ENCODE measurements at places on chromosomes 5 and 9.
A peak's percentile ranks its signal among the peaks of the same experiment; 100 is the strongest.

DNA sequence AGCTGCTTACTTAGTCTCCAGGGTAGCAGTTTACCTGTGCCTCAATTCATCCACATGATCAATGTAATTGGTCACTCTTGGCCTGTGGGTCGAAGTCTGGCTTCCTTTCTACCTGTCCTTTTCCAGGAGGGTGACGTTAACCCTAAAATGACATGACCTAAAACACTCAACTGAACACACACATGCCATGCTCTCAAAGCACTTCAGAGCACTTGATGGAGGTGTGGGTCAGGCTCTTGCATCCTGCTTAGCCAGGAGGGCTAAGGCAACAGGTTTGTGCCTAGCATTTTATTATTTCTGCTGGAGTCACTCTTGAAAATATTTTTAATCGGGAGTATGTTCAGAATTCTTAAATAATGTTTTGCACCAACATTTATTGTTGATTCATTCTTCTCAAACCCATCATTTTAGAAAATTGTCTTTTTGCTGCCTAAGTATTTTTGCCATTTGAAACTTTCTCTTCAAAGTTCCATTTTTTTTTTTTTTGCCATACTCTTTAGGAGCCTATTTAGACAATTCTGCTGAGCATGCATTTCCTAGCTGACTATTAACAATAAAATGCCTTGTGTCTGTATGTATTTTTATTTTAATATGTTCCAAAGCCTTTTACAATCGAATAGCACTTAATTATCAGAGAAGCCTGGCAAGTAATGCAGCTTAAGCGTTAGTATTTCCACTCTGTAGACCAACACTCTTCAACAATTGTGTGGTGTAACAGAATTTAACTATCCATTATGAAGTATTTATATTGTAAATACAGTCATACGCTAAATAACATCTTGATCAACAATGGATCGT lies 59.1 kb downstream of the ATP10B start:
- DNase-seq = no peak

GRCh38 chr5:16812911-16813310 lies 123.2 kb downstream of the MYO10 start:
- DNase-seq = no peak

DNA sequence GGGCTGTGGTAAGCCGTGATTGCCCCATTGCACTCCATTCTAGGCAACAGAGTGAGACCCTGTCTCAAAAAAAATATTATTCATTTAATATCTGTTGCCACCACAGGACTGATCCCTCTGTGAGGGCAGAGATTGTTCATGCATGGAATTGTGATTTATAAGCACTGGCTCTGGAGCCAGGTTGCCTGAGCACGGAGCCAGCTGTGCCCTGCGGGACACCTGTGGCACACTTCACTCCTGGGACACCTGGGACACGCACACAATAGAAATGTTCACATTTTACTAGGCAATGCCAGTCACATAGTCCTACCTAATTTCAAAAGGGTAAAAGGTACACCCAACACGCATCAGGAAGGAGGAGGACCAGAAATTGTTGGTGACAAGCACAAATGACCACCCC lies 83.0 kb upstream of the GABRP start:
- no peak for DNase-seq

DNA sequence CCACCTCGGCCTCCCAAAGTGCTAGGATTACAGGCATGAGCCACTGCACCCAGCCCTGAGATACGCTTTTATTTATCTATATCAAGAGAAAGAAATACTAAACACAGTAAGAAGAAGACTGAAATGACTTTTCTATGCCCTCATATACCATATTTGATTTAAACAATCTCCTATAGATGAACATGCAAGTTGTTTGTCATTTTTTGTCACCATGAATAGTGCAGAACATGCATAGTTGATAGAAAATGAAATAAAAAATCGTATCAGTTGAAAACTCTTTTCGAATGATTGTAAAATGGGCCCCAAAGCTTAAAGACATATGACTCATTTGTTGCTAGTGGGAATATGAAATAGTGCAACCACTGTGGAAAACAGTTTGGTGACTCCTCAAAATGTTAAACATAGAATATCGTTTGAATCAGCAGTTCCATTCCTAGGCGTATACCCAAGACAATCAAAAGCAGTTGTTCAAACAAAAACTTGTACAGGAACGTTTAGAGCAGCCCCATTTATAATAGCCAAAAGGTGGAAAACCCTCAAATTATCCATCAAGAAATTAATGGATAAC lies 61.4 kb upstream of the ANKH start:
- DNase-seq = no peak

GRCh38 chr5:151151793-151152192 lies 5.8 kb downstream of the ANXA6 start:
- DNase-seq = no peak

DNA sequence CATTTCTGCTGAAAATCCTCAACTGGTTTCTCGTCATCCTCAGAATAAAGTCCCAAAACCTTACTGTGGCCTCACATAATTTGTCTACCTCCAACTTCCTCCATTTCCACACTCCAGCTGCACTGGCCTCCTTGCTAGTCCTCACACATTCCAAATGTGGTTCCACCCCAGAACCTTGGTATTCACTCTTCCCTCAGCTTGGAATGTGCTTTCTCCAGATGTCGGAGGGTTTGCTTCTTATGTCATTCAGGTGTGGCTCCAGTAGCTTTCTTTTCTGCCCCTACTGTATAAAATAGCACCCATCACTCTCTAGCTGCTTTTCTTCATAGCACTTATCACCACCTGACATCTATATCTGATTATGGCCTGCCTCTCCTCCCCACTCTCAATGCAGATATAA lies 102.5 kb upstream of the IFNK start:
- DNase-seq = no peak

- no peak for DNase-seq
Measured at GRCh38 chr5:56490971-56491468, 257.9 kb upstream of the ANKRD55 start.

DNA sequence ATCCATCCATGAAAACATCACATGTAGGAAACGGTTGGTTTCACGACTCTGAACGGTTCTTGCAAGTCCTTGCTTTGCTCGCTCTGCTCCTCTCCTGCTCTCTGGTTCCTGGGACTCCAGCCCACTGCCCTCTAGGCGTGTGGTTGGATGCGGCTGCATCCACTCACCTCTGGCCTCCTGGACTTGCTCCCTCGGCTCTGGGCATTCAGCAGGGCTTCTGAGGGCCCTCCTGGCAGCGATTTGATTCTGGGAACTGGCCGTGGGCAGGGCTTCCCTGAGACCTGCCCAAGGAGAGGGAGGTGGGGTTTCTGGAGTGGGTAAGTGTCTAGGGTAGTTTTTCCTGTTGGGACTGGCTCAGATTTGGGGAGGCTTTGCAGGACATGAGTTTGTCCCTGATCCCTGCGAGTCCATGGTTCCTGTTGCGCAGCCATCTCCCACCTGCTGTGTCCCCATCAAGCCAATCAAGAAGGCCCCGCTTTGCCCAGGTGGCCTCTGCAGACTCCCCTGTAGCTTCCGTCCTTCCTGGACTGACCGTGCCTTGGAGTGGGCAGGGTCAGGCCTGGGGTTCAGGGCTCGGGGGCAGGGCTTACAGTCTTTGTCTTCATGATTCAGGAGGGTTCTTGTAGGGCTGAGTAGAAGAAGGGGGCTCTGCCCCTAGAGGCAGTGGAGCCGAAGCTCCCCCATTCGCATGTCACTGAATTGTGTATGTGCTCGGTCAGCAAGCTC lies 192.3 kb downstream of the CACNA1B start:
- DNase-seq = no peak

DNA sequence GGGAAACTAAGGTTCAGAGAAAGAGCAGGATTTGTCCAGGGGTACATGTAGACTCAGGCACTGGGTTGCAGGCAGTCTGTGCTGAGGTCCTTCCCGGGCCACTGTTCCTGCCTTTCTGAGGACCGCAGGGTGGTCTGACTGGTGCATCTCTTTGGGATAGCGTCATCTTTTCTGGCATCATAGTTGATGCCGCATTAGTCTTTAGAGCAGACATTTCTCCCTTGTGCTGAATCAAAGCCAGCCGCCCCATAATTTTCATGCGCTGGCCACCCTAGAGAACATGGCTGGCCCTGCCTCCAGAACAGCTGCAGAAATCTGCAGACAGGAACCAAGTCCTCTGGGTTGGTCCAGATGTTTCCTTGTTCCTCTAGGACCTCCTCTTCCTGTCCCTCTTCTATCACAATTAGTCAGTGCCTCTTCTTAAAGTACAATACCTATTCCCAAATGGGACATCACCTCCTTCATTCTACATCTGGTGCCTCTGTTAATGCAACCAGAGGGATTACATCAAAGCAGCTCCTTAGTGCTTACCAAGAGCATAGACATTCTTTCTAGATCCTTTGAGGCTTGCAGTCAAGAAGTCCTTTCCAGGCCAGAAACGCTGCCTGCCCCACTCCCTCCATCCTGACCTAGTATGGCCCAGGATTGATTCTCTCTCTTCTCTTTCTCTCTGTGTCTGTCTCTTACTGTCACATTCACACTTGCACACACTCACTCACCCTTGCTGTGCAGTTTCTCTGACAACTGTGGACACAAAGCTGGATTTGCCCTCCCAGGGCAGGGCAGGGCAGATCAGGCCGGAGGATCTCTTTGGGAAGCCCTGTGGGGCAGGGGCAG lies 42.0 kb upstream of the ORM1 start:
- no peak for DNase-seq

- DNase-seq = no peak
Measured at GRCh38 chr5:153784277-153784676, 254.4 kb downstream of the FAM114A2 start.

- no peak for DNase-seq
Measured at GRCh38 chr5:71769287-71769686, 50.2 kb downstream of the CARTPT start.

GRCh38 chr9:124174433-124174832 lies 83.3 kb upstream of the NEK6 start:
- no peak for DNase-seq

- peak; percentile 25 for DNase-seq
Measured at GRCh38 chr5:141734501-141735229, 52.6 kb upstream of the ARAP3 start.

DNA sequence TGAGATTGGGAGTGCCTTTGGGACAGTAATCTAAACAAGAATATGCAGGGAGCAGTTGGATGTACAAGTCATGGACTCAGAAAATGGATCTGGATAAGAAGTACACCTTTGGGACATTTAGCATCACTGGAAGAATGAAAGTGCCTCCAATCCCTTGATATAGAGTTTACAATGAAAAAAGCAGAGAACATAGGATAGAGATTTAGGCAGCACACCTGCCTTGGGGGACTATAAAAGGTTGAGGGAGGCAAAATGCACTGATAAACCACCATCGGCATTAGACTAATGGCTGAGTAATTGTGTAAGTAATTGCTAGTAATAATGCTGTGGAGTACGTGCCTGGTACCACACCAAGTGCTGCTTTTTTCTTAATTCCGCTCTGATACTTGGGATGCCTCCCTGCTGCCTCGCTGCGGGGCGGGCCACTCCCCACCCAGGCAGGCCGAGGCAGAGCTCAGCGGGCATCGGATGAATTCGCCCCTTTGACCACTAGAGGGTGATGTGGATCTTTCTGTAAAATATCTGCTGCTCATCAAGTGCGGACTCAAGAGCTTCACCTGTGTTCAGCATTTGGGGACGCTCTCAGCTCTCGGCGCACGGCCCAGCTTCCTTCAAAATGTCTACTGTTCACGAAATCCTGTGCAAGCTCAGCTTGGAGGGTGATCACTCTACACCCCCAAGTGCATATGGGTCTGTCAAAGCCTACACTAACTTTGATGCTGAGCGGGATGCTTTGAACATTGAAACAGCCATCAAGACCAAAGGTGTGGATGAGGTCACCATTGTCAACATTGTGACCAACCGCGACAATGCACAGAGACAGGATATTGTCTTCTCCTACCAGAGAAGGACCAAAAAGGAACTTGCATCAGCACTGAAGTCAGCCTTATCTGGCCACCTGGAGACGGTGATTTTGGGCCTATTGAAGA lies 99.9 kb downstream of the ANKRD18B start:
- peak; percentile 20 for DNase-seq

- DNase-seq = no peak
Measured at GRCh38 chr5:76331126-76331525, 72.0 kb upstream of the IQGAP2 start.

- no peak for DNase-seq
Measured at GRCh38 chr9:12801663-12802062, 26.8 kb downstream of the LURAP1L start.

DNA sequence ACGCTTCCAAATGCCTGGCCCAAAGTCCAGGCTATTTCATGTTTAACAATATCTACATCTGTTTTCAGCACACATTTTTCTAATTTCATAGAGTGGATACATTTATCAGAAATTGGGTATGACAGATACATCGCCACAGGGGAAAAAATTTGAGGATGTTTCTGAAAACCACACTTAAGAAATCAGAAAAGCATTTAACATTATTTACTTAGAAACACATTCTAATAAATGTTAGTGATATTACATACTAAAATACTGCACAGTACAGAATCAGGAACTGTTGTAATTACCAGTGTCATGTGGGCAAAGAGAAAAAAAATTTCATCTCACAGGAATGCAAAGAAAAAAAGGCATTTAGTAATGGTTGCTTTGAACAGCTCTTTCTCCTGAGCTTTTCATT lies 310.5 kb upstream of the KIF2A start:
- peak; percentile 4 for DNase-seq

GRCh38 chr9:106623558-106623957 lies 239.4 kb upstream of the ZNF462 start:
- no peak for DNase-seq

DNA sequence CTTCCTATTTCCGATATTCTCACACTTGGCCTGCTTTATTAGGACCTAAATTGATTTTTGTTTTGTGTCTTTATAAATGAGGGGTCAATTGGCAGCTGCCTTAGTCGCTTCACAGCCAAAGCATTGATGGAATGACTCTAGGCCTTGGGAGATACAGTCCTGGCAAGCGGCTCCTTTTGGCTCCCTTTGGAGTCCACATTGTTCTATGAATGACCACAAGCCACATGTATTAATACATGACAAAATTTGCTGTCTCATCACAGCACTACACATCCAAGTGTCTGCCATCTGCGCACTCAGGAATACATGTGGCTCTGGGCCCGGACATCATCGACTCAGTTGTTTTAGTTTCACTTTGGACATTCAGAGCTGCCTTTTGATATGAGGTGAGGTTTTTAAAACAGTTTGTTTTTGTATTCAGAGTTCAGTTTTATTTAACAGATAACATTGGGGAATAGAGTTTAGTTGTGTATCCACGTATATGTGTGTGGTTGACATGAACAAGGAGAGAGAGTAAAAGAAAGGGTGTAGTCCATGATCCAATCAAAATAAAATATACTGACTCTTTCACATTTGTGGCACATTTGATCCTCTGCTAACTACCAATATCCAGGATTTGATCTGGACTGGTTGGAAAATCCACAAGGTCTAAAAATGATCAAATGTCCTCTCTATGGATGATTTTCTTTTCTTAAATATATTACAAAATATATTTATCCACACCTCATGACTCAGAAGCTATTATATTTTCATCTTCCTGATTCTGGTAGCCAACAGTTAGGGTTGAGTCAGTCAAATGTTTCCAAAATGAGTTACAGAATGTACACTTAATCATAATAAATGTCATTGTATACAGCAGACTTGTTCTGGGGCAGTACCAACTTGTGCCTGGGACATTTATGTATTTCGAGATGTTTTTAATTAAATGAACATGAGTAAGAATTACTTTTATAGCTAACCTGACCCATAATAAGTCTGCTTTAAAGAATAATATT lies 114.0 kb upstream of the MTAP start:
- no peak for DNase-seq

- DNase-seq = peak; percentile 66
Measured at GRCh38 chr9:96417051-96417586, 1.1 kb downstream of the ZNF367 start.
